AG09309 (cell line): ENCODE measurements at places on chromosomes 11 and 22.
A peak's percentile ranks its signal among the peaks of the same experiment; 100 is the strongest.

GRCh38 chr11:128407962-128408361 is 179.4 kb downstream of the ETS1 start:
- peak; percentile 74 for DNase-seq

DNA sequence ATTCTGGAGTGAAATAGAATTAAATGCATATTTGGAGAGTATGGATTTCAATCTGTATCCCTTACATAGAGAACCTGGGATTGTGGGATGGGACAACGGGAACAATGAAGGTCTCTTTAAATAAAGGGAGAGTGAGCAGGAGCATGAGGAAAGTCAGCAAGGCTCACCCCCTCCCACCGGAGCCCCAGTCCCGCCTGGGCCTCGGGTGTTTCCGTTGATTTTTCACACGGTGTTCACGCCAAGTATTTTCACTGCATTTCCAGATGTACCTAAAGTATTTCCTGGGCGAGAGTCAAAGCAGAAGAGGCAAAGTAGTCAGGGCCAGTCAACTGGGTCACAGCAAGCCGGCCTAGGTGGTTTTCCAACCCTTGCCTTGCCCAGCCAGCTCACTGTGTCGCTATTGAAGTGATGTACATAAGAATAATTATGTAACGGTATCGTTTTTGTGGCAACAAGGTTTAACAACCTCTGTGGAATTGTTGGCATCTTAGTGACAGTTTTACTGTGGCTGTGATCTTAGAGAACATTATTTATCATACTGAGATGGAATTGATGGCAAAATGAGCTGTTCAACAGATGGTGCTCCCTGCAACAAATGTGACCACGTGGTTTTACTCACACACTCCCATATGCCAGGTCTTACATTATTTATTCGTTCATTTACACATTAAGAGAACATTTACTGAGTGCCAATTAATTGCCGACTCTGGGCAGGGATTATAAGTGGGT is 177.3 kb downstream of the ADAMTS15 start:
- DNase-seq: no peak

DNA sequence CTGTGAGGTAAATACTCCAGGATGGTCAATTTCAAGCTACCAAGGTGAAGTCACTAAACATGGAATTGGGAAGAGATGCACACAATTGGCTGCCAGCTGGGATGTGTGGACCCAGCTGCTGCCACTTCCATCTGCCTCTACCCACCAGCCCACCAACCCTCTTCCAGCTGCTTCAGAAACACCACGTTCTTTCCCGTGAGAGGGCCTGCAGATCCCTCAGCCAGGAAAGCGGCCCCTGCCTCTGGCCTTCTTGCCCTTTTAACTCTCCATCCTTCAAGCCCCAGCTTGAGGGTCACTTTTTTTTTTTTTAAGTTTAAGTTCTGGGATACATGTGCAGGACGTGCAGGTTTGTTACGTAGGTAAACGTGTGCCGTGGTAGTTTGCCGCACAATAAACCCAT is 20.0 kb downstream of the PRG3 start:
- DNase-seq: no peak

GRCh38 chr11:129888451-129888850 is 6.9 kb downstream of the NFRKB start:
- no peak for DNase-seq
